DMS 273 treated with DMSO at 0.1 percent for 48 hours (cell line): ENCODE measurements at places on chromosomes 4 and X.
A peak's percentile ranks its signal among the peaks of the same experiment; 100 is the strongest.

- DNase-seq, result no peak
These were observed 930.7 kb downstream of the CCSER1 start for GRCh38 chr4:91057871-91058270.

- no peak for DNase-seq
These were observed 606.9 kb downstream of the RPA4 start for GRCh38 chrX:97490656-97491055.

GRCh38 chr4:41822325-41822724 lies 73.8 kb upstream of the PHOX2B start:
- no peak for DNase-seq

- no peak for DNase-seq
These were observed 315.7 kb downstream of the FBXW7 start for GRCh38 chr4:152220201-152220666.

- DNase-seq, result no peak
These were observed 16.8 kb downstream of the ARHGAP6 start for GRCh38 chrX:11648705-11649519.

GRCh38 chr4:36399762-36400353 lies 118.4 kb downstream of the DTHD1 start:
- DNase-seq, result no peak

- no peak for DNase-seq
These were observed 63.3 kb downstream of the MOSPD2 start for GRCh38 chrX:14936561-14936960.

- DNase-seq, result no peak
These were observed 78.1 kb downstream of the BMP15 start for GRCh38 chrX:50988649-50989048.

DNA sequence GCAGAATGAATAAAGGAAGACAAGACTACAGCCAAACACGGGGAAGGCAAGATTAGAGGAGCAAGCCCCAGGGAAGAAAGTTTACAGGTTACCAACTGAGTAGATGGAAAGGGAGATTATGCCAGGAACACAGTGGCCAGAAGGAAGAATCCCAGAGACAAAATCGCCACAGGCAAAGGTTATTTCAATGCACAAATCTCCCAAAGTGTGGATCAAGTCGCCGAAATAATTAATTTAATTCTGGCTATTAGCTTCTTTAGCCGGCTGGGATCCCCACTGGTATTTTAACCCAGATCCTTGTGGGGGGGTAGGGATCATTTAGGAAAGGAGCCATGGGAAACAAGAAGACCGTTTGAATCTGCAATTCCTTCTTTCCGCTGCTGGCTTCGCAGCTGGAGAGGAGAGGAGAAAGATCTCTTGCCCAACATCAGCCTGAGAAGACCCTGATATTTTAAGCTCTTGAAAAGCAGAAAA lies 171.0 kb downstream of the DHX15 start:
- DNase-seq, result no peak

- no peak for DNase-seq
These were observed 34.6 kb upstream of the FRAS1 start for GRCh38 chr4:78022517-78022916.

GRCh38 chrX:103831342-103831802 lies 685 bp downstream of the RAB9B start:
- no peak for DNase-seq

GRCh38 chr4:99207911-99208718 lies 10.9 kb downstream of the ADH6 start:
- DNase-seq, result no peak

GRCh38 chr4:40838742-40839141 lies 89.0 kb downstream of the NSUN7 start:
- DNase-seq, result no peak

GRCh38 chrX:134604701-134605311 lies 53.5 kb downstream of the PLAC1 start:
- DNase-seq, result peak; percentile 93

- DNase-seq, result no peak
These were observed 2.8 kb downstream of the AREG start for GRCh38 chr4:74447636-74448233.

DNA sequence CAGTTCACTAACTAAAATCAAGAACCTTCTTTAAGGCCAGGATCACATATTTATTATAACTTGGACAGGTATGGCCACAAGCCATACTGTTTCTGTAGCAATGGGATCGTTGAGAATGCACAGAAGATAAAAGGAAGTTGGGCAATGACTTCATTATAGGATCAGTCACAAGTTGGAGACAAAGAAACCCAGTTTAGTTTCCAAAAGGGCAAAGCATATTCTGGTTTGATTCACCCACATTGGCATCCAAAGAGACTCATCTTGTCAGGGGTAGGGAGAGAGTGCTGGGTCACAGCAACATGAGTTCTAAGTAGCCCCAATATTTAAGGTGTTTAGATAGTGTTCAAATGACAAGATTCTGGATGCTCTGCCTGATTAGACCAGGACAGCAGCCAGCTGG lies 317.1 kb upstream of the GALNT7 start:
- DNase-seq, result no peak

DNA sequence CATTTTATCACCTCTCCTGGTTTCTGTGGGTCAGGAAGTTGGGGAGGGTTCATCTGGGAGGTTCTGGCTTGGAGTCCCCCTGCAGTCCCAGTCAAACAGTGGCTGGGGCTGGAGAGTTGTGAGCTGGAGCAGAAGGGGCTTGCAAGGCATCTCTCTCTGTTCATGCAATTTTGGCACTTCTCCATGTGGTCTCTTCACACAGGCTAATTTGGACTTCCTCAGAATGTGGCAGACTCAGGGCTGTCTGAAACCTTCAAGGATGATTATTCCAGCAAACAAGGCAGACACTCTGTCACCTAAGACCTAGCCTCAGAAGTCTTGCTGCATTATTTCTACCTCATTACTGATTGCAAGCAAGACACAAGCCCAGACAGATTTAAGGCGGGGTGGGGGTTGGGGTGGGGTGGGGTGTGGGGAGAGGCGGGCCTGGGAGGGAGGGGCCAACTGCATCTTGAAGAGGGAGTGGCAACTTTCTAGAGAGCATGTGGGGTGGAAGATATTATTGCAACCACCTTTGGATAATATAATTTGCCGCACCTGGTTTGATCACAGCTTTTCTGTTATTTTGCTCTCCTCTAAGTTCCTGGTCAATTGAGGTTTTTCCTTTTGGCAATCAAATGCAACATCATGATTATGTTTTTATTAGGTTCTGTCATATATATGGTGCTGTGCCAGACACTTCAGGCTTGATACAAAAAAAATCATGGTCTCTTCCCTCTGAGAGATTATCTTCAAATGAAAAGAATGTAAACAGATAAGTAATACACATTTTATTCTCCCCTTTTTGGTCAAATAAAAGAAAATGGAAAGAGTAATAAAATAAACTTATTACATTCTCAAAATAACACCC lies 799.5 kb downstream of the RPA4 start:
- DNase-seq, result no peak

DNA sequence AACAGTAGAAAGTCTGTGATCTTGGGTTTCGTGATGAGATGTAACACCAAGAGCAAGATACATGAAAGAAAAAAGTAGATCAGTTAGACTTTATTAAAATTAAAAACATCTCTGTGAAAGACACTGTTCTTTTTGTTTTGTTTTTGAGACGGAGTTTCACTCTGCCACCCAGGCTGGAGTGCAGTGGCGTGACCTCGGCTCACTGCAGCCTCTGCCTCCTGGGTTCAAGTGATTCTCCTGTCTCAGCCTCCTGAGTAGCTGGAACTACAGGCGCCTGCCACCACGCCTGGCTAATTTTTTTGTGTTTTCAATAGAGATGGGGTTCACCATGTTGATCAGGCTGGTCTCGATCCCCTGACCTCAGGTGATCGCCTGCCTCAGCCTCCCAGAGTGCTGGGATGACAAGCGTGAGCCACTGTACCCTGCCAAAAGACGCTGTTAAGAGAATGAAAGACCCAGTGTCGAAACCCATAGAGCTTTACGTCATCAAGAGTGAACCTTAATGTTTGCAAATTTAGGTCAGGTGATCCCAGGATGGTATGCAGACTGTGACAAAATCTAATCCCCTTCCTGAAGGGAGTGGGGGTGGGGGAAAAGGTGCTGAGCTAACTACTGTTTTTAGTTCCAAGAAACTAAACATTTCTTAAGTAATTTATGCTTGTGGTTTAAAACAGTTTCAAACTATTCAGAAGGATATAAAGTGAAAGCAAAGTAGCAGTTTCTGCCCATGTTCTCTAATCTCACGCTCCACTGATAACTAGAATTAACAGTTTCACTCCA lies 8.0 kb downstream of the OFD1 start:
- DNase-seq, result no peak

DNA sequence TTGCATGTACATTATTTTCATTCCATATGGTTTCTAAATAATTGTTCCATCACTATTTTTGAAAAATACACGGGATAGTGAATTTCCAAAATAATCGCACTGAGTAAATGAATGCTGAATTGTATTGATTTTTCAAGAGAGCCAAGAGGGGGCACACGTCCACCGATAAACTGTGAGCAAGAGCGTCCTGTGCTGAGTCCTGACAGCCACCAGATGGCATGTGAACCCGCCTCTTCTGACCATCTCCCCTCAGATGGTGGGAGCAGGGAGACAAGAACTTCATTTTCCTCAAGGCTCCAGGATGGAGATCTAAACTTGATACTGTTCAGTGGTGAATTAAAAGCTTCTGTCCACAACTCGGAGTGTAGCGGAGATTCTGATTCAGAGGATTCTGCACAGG lies 30.6 kb upstream of the IL9R start:
- peak; percentile 66 for DNase-seq

DNA sequence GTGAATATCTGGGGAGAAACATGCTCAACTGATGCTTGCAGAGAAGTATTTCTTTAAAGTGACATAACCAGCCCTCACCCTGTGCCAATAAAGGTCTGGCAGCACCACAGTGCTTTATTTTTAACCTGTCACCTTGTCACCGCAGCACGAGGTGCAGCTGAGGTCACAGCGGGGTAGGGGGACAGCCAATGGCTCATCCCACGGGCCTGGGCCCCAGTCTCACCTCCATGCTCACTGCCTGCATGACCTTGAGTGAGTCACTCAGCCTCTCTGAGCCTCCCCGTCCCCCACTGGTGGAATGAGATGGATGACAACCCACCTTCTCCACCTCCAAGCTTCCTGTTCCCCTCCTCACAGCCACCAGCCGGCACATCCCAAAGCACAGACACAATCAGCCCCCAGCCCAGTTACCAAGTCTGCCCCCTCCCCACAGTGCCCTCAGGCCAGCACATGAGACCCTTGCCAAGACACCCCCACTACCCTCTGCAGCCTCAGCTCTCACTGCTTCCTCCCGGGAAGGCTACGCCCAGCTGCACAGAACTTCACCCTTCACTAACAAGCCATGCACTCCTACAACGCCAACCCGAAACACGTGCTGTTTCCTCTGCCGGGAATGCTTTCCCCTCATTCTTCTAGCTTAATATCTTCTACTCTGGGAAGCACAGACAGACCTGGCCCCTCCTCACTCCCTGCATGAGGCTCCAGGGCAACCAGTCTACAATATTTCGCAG lies 24.9 kb upstream of the MAN2B2 start:
- no peak for DNase-seq

DNA sequence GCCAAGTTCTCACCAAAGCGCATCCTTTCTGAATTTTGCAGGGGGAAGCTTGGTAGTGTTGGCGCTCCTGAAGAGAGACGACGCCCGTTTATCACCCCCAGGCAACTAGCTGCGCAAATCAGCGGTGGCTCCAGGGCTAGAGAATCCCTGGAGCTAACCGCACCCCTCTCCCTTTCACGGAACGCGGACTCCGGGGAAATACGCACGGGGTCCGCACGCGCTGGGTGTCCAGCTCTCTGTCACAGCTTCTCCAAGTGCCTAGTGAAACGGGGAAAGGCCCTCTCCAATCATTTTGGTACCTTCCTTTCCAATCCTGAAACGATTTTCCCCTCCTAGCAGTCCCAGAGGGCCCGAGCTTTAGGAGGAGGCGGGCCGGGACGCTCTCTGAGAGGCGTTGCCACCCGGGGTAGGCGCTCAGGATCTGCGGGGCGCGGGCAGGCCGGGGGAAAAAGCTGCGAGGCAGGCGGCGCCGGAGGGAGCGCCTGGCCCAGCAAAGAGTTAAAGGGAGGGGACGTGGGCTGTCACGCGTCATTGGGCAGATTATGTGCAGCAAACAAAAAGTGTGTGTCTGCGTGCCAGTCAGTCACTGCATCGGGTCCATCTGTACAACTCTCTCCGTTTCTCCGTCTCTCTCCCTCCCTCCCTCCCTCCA lies at the start of gene PRDM8:
Gene PRDM8 (plus strand): TSS at position 582 of the 652 bp plus-strand sequence. CDS start 2,578 bp downstream, outside the sequence.
- DNase-seq, result no peak

- DNase-seq, result no peak
These were observed 112.3 kb downstream of the ANAPC4 start for GRCh38 chr4:25489253-25489797.

DNA sequence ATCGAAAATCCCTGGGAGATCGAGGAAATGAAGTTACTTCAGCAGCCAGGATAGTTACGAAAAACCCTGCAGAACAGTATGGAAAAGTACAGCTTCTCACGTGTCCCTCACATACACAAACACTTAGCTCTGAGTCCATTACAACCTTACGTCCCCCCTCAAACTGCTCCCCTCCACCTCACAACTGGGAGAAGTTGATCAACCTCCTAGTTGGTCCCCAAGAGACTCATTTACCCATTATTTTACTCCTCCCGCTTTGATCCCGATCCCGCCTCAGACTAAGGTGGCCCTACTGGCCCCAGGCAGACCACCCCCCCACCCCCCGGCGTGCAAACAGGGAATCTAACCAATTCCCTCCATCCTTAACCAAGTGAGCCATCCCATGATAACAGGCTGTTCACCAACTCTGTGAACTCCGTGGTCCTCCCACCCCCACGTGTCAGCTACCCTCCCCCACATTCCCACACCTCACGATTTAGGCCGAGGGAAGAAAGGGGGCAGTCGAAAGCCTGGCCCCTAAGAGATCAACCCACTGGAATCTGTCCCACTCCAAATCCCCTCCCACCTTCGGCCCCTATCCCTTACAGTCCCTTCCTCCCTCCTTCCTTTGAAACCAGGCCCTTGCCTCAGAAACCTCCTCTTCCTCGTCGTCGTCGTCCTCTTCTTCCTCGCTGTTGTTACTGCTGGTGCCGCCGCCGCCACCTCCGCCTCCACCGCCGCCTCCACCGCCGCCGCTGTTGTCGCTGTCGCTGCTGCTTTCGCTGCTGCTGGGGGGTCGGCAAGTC lies 755 bp downstream of the ANKRD17 start:
- DNase-seq, result no peak

DNA sequence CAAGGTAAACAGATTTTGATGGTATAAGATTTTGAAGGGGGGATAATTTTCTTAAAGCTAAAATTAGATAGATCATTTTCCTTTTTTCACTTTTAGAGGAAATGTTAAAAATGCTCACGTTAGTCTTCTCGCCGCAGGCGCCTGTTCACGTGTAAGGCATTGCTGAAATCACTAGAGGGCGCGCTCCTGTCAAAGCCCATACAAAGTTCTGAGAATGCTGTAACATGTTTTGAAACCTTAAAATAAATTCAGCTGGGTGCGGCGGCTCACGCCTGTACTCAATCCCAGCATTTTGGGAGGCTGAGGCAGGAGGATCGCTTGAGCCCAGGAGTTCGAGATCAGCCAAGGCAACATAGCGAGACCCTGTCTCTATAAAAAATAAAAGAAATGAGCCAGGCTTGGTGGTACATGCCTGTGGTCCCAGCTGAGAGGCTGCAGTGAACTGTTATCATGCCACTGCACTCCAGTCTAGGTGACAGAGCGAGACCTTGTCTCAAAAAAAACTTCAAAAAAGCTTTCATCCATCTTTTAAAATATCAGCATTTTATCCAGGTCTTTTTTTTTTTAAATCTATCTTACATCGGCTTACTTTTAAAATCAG lies 138.0 kb downstream of the RBMX2 start:
- DNase-seq, result peak; percentile 37
